Glutamatergic neuron (in vitro differentiated cells): ENCODE measurements at places on chromosomes 7 and 10.
A peak's percentile ranks its signal among the peaks of the same experiment; 100 is the strongest.

DNA sequence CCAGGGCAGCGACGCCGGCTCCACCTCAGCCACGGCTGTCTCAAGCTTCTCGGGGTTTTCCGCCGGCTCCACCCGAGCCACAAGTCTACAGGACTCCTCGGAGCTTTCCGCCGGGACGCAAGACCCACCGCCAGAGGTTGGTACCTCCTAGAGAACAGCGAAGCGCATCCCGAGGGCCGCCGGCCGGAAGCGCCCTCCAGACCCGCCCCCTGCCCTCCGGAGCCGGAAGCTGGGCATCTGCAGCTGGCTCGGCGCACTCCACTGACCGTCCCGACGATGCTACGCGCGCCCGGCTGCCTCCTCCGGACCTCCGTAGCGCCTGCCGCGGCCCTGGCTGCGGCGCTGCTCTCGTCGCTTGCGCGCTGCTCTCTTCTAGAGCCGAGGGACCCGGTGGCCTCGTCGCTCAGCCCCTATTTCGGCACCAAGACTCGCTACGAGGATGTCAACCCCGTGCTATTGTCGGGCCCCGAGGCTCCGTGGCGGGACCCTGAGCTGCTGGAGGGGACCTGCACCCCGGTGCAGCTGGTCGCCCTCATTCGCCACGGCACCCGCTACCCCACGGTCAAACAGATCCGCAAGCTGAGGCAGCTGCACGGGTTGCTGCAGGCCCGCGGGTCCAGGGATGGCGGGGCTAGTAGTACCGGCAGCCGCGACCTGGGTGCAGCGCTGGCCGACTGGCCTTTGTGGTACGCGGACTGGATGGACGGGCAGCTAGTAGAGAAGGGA, at the start of gene MINPP1:
Gene MINPP1 (plus strand): TSS at position 254 of the 726 bp plus-strand sequence. CDS start 23 bp downstream, at position 277.
- DNase-seq, result peak; percentile 94

- DNase-seq, result no peak
Observed at GRCh38 chr10:76086761-76087639, 655.6 kb downstream of the LRMDA start.

DNA sequence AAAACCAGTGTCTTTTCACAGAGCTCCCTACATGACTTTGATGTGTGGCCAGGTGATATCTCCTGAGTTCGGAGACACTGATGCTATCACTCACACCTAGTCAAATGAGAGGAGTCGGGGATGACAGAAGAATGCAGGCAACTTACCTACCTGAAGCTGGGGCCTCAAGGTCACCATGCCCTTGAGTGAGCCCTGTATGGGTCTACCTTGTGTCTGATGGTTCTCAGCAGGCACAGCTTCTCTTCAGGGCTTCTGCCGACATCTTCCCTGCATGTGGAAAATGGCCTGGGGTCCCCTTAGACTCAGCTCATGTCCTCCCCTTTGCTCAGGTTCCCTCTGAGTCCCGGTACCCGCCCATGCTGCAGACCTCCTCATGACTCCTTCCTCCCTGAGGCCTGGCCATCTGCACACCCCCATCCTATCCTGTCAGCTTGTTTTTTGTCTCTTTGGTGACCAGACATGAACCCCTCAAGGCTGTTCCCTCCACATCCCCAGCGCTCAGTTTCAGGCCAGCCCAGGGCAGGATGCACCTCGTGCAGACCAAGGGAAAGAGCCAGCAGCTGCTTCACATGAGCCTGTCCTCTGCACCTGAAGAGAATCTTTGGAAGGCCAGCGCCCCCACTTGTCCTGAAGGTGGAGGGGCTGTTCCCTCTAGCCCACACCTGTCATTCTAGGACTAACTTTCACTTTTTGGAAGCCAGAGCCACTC, 74.6 kb upstream of the GDF10 start:
- no peak for DNase-seq

- DNase-seq, result no peak
Observed at GRCh38 chr7:117323305-117323850, 520 bp upstream of the WNT2 start.

- DNase-seq, result no peak
Observed at GRCh38 chr10:84293574-84294016, 34.8 kb upstream of the CCSER2 start.

- DNase-seq, result no peak
Observed at GRCh38 chr7:18341756-18342155, 153.8 kb upstream of the HDAC9 start.

- no peak for DNase-seq
Observed at GRCh38 chr7:108010377-108010776, 7.4 kb upstream of the LAMB1 start.

GRCh38 chr7:108457871-108458270, 1.6 kb upstream of the NRCAM start:
- no peak for DNase-seq

DNA sequence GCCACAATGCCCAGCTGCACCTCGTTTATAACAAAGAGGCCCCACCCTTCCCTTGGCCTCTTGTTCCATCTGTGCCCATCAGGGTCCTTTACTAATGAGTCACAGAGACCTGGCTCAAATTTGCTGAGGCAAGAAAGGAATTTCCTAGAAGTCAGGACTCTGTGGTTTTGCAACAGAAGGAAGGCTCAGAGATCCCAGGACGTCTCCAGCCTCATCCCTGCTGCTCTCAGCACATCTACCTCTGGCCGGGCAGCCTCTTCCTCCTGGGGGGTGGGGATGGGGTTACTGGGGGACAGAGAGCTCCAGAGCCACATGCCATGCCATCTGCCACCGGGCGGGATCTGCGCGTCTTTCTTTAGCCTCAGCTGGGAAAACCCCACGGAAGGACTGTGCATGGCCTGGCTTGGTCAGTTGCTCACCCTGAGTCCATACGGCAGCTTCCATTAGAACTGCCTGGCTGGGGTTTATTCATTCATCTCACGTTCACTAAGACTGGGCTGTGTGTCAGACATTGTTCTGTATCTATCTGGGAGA, 41.9 kb upstream of the PSMG3 start:
- DNase-seq, result peak; percentile 78

- no peak for DNase-seq
Observed at GRCh38 chr7:133386205-133386604, 133.3 kb downstream of the EXOC4 start.

- DNase-seq, result no peak
Observed at GRCh38 chr10:71811351-71811750, 38.0 kb upstream of the VSIR start.

DNA sequence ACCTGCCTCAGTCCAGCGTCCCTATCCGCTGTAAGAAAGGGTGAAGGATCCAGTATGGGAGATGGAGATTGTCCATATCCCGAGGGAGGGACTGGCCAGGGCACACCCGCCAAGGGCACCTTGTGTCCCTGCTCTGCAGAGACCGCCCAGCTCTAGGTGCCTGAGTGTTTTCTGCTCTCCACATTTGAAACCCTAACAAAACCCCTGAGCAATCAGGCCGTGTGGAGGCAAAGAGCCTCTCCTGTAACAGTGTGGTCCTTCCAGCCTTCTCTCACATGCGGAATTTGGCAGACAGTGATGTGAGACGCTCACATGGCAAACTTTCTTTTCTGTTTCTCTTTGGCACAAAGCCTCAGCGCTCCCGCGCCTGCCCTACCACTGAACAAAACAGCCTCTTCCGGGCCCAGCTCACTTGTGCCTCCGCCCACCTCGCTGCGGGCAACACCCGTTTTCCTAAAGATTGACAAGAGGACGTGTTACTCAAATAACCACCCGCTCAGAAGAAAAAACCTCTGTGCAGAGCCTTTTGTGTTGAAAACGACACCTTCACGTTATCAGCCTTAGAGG, 514.8 kb downstream of the DNAJB6 start:
- no peak for DNase-seq

GRCh38 chr10:118020365-118020764, 26.4 kb downstream of the RAB11FIP2 start:
- no peak for DNase-seq

DNA sequence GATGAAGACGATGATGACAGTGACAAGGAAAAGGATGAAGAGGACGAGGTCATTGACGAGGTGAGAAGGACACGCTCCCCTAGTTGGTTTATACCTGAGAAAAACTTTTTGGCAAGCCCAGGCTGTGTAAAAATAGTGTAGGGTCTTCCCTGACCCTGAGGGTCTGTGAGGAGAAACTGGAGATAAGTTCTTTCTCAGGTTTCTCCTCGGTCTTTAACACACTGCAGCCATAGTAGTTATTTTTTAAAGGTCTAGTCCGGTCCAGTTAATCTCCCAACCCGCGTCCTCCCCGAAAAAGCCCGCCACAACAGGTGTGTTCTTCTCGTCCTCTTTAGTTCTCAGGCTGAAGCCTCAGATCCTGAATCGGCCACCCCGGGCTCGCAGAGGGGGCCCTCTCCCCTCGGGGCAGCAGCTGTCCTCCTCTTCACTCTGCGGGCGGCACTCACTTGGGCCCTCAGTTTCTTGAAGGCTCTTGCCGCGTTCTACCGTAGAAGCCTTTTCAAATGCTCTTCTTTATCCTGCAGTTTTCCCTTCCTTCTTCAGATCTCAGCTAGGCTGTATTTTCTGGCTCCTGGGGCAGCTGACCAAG, 411 bp downstream of the BCCIP start:
- no peak for DNase-seq

DNA sequence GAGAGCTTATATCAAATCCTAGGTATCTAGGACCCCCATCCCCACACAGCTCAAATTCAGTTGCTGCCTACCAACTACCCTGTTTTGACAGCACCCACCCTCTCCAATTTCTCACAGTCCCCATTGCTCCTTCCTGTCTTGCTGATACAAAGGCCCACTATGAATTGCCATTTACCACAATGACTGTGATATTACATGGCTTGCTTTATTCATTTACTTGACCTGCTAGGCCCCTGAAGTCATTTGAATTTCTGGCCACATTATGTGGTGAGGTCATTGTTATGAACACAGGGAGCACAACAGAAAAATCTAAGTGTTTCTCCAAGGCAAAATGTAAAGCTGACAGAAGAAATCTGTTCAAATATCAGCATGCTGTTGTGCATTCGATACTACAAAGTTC, 101.4 kb downstream of the PPP1R17 start:
- DNase-seq, result no peak

GRCh38 chr7:105304040-105304895, 84.5 kb downstream of the SRPK2 start:
- DNase-seq, result no peak

- DNase-seq, result no peak
Observed at GRCh38 chr7:87129332-87129731, 22.9 kb upstream of the DMTF1 start.

DNA sequence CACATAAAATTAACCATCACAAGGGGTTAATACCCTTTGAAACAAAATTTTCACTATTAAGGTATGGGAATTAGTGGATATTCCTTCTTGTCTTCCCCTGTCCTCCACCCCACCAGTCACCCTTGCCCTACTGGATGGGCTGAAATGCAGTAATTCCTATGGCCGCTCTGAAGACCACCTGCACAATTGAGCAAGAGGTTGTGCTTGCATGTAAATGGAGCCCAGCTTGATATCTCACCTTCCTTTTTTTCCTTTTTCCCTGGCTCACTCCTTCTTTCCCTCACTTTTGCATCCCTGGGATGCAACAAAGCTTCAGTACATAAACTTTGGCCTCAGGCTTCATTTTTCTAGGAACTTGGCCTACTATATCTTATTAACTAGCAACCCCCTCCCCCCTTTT, 184.6 kb downstream of the SNX10 start:
- DNase-seq, result no peak

DNA sequence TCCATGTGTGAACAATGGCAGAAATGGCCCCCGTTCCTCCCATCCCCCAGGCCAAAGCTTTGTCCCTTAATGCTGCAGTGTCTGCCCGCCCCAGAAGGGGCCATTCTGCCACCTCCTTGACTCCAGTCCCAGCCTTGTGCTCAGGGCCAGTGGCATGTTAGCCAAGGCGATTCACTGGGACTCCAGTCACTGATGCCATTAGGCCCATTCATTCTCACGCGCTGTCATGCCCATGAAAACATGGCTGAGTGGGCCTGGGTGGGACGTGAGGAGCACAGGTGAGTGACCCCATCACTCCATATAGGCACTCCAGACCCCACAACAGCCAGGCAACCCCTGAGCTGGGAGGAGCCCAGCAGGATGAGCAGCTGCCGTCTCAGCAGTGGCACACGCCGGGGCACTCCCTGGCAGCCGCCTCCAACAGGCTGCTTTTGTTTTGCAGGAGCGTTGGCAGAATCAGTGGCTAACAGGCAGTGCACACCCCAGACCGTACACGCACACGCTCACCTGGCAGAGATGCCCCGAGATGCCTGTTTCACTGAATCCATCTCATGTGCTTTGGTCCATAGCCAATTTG, 79.5 kb downstream of the TCERG1L start:
- no peak for DNase-seq

DNA sequence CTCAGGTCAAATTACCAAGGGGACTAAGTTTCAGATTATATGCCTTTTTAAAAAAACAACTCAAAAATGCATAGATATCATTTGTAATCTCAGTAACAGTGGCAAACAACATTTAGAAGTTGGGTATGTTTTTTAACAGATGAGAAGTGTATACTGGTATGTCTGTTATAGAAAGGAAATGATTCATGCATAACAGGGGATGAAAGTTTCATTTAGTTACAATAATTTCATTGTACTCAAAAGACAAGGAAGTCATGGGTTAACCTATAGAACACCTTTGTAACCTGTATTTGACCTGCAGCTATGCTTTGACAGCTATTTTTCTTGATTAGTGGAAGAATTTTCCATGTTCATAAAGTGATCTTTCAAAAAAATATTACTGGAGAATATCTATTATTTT, 35.4 kb upstream of the FAM133B start:
- DNase-seq, result no peak

DNA sequence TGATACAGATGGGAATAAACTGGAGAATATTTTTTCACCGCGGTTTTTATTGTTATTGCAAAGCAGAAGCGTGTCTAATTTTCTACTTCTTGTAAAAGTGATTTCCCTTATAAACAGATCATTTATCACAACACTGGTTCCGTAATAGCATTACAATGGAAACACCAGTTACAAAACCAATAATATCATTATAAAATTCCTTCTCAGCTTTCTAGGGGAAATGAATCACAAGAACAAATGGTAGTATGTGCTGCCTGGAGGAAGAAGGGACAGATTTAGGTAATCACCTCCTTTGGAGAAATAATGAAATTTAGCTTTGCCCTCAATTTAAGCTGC, 2.4 kb upstream of the CCDC6 start:
- no peak for DNase-seq

GRCh38 chr7:48213226-48213625, 42.0 kb downstream of the ABCA13 start:
- no peak for DNase-seq

DNA sequence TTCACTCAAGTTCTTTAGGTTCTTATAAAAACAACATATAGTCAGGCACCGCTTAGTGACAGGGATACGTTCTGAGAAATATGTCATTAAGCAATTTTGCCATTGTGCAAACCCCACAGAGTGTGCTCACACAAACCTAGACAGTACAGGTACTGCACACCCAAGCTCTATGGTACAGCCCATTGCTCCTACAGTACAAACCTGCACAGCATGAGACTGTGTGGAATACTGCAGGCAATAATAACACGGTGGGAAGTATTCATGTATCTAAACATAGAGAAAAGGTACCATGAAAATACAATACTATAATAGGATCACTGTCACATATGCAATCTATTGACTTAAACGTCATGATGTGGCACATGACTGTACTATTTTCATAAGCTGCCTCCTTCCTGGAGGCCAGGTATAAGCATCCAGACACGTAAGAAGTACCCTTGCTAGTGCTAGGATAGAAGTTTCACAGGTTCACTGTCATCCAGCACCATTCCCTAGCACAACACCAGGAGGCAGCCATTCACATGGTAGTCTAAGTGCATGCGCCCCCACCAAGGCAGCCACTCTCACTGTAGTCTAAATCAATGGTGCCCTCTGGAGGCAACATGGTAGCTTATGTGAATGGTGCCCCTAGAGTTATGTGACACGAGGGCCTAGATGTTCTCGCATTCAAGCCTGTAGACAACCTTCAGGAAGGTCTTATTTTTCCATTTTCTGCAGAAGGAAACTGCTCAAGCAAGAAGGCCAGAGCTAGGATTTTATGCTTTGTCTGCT, 98.5 kb downstream of the ARHGAP22 start:
- DNase-seq, result no peak

- DNase-seq, result no peak
Observed at GRCh38 chr7:152086513-152086912, 61.0 kb downstream of the GALNT11 start.
